ENCODE measurements at places on chromosomes 3 and 15.

GRCh38 chr3:49199239-49199899 lies 28.0 kb downstream of the KLHDC8B start:
- DNase-seq: no peak

DNA sequence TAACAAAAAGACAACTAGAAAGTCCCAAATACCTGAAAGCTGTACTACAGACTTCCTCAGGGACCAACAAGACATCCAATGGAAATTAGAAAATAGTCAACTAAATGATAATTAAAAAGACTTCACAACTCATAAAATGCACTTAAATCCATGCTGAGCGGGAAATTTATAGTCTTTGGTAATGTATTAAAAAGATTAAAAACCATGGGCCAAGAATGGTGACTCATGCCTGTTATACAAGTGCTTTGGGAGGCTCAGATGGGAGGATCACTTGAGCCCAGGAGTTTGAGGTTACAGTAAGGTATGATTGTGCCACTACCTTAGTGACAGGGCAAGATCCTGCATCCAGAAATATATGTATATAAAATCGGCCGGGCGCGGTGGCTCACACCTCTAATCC lies 45.0 kb downstream of the CPEB1 start:
- DNase-seq: no peak

GRCh38 chr15:68154923-68155559 lies 50.1 kb downstream of the CALML4 start:
- DNase-seq: no peak

DNA sequence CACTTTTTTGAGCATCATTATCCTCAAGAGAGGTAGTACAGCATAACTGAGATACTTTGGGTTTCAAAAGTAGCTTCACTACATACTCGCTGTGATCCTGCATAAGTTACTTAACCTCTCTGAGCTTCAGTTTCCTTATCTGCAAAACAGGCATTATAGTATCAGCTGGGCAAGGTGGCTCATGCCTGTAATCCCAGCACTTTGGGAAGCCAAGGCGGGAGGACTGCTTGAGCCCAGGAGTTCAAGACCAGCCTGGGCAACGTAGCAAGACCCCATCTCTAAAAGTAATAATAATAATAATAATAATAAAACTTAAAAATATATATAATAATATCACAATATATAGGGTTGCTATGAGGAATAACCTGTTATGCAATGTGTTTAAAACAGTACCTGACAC lies 10.9 kb downstream of the CIAO2A start:
- DNase-seq: no peak
